Coronary artery (tissue), 2 donors: ENCODE measurements at places on chromosomes 6 and 20.

DNA sequence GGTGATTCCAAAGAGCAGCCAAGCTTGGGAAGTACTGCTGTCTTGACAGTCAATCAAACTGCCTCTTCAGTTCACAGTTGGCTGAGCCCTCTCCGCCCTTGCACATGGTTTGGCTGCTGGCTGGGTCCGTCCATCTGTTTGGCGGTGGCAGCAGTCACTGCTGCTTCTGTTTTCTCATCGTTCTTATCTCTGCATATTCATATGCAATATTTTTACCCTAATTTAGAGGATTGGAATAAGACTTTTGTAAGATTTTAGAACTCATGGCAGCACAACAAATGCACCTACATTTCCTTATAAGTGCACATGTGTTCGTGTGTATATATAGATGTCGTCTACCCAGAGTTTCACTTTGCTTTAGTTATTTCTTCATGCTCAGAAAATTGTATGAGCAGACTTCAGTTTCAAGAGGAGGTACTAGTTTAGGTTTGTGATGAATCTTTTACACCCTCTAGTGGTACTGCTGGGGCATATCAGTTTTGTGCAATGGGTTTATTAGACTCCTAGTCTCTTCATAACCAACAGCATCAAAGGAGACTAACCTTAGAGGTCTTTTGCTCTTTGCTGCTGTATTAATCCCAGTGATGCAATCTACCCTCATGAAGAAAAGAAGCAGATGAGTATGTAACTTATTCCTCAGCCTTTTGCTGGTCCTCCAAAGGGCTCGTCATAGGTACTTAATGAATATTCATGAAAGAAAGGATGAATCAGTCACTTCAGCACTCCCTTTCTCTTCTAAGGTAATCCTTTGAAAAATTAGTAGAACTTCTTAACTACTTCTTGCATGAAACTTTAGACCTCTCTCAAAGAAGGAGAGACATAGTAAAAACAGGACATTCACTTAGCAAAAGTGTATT is 44.3 kb downstream of the KHDC1L start:
- DNase-seq = no peak

- DNase-seq = no peak
Observed at GRCh38 chr6:153340568-153340967, 209.5 kb upstream of the RGS17 start.

- no peak for DNase-seq
Observed at GRCh38 chr6:7879980-7880717, 30.4 kb downstream of the TXNDC5 start.

DNA sequence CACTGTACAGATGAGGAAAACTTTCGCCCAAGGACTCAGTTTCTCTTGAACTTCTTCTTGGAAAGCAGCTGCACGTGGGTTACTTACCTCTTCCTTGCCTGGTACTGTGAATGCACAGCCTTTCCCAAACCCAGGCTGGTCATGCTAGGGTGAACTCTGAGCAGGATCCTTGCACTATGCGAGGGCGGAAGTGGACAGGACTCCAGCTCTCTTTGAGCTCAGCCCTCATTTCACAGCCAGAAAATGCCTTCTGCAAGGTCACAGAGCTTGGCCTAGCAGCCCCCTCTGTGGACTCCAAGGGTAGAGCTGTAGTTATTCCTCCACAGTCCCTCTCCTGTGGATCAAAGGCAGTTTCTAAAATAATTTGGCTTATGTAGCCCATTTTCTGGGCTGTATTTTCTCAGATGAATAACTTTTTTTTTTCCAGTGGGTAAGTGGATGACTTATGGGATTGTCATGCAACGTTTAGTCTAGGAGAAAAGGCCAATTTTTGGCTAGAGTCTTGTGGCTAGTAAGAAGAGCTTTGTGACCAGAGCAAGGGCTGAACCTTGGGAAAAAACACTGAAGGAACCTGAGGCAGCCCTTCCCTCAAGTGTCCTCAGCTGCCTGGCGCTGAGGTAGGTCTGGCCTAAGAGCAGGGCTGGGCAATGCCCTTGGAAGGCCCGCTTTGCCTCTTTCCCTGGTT is 172.7 kb downstream of the SCP2D1 start:
- no peak for DNase-seq

DNA sequence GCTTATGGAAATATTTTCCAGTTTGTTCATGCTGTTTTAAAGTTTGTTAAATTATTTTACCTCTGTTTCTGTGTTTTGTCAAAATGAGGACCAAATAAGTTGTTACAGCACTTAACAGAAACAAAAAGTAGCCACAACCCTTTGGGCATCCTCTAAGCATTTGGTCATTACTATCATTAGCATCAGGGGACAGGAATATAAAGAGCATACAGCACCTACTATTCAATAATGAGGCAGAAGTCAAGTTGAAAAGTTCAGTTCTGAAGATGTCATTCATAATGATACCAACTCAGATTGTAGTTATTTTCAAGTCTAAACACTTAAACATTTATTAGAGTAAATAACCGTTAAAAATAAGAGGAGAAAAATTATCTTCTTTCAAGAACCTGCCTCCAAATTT is 862.3 kb upstream of the FLRT3 start:
- no peak for DNase-seq

- no peak for DNase-seq
Observed at GRCh38 chr20:1625083-1625690, 5.4 kb upstream of the SIRPB1 start.
